CD4-positive, alpha-beta T cell (primary cell): ENCODE measurements at places on chromosomes 12 and 14. TPM values are rescaled to one million over a fixed set of nuclear protein-coding genes. Genes with fewer than 3 reads are reported as not detected.

DNA sequence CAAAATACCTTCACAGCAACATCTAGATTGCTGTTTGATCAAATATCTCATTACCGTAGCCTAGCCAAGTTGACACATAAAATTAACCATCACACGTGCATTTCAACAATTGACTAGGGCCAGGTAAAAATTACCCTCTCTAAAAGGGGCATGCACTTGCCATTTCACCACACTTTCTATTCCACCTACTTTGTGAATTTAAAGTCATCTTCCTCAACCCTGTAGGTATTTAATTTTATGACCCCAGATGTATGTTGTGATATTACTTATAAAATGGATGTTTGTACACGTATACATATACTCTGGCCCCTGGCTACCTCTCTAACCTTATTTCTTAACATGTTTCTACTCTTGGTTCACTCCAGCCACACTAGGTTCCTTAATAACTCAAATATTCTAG lies 160.2 kb downstream of the FOXA1 start:
- no peak for DNase-seq

DNA sequence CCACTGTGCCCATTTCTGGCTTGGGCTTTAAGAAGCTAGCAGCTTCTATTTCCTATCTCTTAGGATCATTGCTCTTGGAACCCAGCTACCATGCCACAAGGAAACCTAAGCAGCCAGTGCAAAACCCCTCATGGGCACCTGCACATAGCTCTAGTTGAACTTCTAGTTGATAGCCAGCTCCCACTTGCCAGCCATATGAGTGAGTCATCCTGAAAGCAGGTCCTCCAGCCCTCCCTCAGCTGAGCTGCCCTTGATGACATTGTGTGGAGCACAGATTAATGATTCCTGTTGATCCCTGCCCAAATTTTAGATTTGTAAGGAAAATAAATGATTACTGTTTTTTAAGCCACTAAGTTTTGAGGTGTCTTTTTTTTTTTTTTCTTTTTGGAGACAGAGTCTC lies 234.2 kb upstream of the FBXO33 start:
- no peak for DNase-seq

DNA sequence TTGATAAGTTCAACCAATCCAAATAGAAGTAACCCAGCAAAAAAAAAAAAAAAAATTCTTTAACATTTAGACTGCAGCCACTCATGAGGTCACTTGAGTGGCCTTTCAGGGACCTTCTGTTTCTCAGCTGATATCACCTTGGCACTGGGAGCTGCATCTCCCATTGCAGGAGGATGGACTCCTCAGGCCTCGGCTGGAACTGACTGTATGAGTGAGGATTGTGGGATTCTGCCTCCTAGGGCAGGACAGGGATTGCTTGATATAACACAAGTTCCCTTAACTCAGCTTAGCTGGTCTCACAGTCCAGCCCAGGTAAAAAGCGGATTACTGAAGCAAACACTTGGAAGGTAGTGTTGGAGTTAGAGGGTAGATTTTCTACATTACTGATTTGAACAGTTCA lies 3.5 kb upstream of the GUCY2C start:
- no peak for DNase-seq

DNA sequence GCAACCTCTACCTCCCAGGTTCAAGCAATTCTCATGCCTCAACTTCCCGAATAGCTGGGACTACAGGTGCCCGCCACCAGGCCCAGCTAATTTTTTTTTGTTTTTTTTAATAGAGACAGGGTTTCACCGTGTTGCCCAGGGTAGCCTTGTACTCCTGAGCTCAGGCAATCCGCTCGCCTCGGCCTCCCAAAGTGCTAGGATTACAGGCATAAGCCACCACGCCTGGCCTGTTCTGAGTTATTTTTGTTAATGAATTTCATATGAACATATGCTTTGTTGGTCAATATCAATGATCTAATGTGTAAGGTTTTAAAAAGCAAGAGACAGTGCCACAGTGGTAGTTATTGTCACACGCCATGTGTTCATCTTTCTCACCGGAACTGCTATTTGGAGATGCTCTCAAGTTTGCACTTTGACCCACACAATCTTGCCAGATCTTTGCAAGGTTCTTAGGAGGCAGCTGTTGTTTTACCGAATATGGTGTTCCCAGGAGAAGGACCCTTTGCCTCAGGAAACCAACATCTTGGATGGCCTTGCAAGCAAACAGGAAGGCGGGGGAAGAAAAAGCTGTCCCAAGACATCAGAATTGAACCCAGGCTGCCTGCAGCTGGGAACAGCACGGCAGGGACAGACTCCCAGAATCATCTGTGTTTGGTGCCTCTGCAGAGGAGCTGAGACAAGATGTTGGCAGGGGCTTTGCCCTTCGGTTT lies 30.0 kb downstream of the GALNT16 start:
- no peak for DNase-seq

GRCh38 chr12:110508071-110508586 lies 6.0 kb downstream of the RAD9B start:
- DNase-seq, result no peak

DNA sequence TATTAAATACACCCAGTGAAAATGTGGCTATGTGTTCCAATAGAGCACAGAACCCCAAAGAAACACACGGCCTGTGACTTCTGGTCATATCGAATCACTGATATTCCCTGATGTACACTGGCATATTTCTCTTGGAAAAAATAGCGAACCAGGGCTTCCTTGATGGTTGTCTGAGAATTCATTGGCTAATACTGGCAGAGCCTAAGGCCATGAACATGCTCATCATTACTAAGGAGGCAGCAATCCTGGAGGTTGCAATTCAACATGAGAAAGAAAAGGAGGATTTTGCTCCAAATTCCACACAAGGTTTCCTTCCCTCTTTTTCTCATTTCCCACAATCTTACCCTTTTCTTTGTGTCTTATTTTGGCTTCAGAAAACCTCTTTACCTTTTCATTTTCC lies 212.9 kb upstream of the HMGA2 start:
- DNase-seq, result no peak

DNA sequence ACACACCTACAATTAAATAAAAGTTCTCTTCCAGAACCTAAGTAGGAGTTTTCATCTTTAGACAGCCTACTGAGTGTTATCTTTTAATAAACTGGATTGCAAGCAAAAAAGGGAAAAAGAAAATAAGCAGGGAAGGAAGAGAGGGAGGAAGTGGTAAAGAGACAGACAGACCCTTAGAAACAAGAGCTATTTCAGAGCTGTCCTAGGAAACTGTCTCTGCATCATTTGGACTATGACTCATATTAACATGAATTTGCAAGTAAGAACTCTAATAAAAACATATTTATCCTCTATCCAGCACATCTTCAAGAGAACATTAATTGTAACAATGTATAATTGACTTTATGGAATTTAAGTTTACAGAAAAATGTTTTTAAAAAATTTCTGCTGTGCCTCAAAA lies 438.8 kb upstream of the USP15 start:
- no peak for DNase-seq

The FAR2 gene
- total RNA-seq, result 0.53 TPM

The SLC6A15 gene
- total RNA-seq, result not detected
